ENCODE measurements at places on chromosomes 2 and 18.

- DNase-seq: no peak
These were observed 15.7 kb downstream of the MSH6 start for GRCh38 chr2:47798631-47799030.

- DNase-seq: no peak
These were observed 3.7 kb upstream of the SOCS6 start for GRCh38 chr18:70284976-70285620.

GRCh38 chr18:36811430-36811829 lies 17.4 kb downstream of the TPGS2 start:
- DNase-seq: no peak

GRCh38 chr2:32291746-32292145 lies 14.0 kb downstream of the YIPF4 start:
- DNase-seq: no peak

- DNase-seq: peak; percentile 82
These were observed 46.7 kb upstream of the LAPTM4A start for GRCh38 chr2:20097889-20098714.

- DNase-seq: no peak
These were observed 19.1 kb downstream of the NETO1 start for GRCh38 chr18:72848503-72849237.

DNA sequence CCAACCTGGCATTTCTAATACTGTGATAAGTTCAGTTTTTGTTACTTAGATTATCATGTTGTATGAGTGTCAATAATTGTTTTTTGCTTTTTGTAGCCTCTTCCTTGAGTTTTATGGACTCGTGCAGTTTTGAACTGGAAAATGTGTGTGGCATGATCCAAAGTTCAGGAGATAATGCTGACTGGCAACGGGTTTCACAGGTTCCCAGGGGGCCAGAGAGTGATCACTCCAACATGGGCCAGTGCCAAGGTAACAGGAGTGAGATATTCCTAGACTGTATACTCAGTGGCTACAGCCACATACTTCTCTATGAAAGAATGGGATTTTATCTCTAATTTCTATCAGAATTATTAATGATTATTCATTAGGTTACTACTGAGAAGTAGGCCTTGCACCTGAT lies 18.2 kb downstream of the MEP1B start:
- no peak for DNase-seq

DNA sequence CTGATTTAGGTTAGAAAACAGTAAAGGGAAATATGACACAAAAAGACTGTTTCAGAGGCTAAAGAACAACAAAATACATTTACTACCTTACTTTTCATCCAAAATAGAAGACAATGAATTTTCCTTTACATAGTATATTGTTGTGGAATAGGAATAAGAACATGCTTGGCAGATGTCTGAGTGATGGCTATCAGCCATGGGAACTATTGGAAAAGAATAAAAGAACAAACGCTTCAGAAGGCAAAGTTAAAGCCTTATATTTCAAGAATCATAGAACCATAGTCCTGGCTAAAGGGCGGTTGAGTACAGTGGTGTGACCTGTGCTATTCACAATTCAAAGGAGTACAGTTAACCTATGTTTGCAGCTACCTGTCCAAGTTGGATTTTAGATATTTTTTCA lies 73.9 kb upstream of the NRXN1 start:
- no peak for DNase-seq

DNA sequence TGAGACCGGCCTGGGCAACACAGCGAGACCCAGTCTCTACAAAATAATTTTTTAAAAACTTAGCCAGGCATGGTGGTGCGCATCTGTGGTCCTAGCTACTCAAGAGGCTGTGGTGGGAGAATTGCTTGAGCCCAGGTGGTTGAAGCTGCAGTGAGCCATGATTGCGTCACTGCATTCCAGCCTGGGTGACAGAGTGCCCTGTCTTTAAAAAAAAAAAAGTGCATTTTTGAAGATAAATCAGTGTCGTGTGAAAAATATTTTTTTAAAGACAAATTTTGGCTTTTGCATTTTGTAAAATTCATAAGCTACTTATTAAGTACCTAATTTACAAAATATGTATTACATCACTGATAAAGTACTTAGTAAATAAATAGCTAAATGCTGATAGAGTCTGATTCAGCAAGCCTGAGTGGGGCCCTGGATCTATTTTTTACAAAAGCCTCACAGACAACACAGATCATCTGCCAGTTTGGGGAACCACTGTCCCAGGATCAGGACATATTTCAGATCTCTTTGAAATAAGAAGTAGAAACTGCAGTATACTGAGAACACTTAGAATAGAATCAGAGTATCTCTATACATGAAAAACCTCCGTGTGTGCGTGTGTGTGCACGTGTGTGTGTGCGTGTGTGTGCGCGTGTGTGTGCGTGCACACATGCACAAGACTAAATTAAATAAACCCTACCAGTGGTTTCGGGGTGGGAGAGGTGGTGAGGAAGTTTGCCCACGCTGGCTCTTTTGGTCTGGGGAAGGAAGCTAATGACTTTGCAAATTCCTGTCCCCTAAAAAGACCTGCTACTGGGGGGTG lies 61.6 kb downstream of the AAK1 start:
- no peak for DNase-seq

- DNase-seq: peak; percentile 95
These were observed 122.1 kb downstream of the ACAA2 start for GRCh38 chr18:49691177-49691608.

GRCh38 chr18:30280861-30281470 lies 761.6 kb downstream of the DSC3 start:
- peak; percentile 52 for DNase-seq

DNA sequence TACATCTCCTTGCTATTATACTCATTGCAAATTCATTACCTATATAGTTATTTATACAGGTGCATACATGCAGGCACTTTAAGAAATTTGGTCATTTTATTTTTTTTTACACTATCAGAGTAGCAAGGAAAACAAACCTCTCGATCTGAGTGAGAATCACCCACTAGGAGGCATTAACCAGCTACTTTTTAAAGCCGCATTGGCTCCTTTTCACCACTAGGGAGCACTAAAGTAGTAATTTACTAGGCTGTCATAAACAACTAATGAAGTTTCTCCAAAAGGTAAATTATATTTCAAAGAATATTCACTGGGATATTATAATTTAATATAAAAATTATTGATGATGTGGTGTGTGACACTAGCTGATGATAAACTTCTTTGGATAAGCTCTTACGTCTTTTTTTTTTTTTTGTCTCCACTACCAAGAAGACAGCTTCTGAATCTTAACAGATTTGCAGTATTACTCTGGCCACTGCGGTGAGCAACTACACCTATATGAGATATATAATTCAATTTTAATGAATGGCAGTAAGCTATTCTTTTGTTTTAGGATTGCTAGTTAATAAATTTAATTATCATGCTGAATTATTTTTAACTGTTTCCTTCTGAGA lies 101.9 kb downstream of the NOL4 start:
- DNase-seq: peak; percentile 57

GRCh38 chr2:49403637-49404036 lies 249.3 kb upstream of the FSHR start:
- DNase-seq: no peak

GRCh38 chr18:42401131-42401673 lies 446.2 kb downstream of the PIK3C3 start:
- DNase-seq: no peak

- no peak for DNase-seq
These were observed 4.6 kb downstream of the CDCA7 start for GRCh38 chr2:173359231-173359630.

DNA sequence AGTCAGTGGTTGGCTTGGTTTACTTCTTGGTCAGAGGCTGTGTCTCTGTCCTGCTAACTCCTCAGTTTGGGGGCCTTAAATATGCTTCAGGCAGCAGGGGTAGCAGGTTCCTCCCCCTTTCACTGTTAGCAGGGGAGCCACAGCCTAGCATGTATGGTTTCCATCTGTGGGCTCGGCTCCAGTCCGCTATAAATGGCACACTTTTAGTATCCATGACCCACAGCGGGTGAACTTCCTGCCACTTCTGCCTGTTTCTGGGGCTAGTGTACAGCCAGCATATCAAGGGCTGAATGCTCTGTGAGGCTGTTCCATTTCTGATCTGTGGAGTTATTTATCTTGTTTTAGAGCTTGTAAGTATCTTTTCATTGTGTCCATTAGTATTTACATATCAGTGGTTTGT lies 58.3 kb downstream of the MRPL33 start:
- no peak for DNase-seq

- DNase-seq: no peak
These were observed 44.0 kb upstream of the CHMP1B start for GRCh38 chr18:11807233-11807632.

DNA sequence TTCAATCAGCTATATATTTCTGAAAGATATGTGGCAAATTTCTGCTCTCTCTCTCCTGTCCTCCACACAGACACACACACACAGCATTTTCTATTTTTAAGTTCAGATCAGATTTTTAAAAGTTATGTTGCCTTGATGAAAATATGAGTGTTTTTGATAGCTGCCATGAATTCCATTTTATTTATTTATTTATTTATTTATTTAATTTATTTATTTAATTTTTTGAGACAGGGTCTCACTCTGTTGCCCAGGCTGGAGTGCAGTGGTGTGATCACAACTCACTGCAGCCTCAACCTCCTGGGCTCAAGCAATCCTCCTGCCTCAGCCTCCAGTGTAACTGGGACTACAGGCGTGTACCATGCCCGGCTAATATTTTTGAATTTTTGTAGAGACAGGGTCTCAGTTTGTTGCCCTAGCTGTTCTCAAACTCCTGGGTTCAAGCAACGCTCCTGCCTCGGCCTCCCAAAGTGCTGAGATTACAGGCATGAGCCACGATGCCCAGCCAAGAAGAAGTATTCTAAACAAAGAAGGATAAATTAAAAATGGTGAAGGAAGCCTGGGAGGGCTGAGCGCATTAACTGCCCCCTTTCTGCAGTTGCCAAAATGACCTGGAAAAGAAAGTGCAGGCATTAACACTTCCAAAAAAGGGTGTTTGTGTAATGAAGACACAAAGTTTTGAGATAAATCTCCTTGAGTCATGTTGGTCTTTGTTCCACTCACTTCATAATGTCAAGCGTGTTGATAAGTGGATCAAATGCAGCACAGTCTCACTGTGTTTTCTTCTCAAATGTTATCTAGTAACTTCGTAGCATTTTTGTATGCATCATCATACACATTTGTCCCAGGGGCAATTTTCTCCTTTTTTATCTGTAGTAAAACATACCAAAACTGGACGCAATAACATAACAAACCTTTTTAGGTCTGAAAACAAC lies 11.1 kb upstream of the IMPA2 start:
- no peak for DNase-seq

GRCh38 chr2:158729451-158729850 lies 65.7 kb upstream of the DAPL1 start:
- no peak for DNase-seq

- DNase-seq: no peak
These were observed 17.8 kb downstream of the CFAP210 start for GRCh38 chr2:169676357-169676756.

DNA sequence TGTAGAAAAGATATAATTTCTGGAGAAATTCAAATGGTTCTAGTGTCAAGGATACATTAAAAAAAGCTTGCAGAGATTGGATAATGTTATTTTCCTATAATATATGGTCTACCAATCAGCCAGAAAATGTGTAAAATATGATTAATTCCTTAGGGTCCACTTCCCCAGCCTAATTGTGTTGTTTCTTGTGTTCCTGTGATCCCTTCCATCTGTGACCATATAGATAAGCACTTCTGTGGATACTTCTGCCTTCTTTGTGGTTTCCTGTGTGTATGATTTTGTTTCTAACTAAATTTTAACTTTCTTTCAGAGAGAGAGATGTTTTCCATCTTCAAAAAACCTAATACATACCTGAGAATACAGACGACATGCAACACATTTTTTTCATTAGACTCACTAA lies 367.1 kb upstream of the PIK3C3 start:
- DNase-seq: no peak

DNA sequence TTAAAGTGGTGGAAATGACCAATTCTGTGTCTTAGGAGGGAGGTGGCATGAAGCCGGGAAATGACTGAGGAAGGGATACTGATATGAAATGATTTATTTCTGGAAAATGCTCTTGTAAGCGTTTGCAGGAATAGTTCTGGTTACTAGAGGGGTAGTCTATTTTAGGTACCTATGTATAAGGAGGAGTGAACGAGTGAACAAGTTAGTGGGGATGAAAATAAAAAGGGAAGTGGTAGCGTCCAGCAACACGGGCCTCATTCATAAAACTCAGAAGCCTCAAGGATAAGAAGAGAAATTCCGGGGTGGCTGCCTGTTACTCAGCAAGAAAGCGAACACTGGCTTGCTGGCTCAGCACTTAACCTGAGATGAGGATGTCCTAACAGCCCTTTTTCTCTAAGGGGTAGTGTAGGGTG lies 303.3 kb downstream of the NCKAP5 start:
- DNase-seq: no peak

- no peak for DNase-seq
These were observed 30.7 kb upstream of the GPAT2 start for GRCh38 chr2:96065381-96065930.

- no peak for DNase-seq
These were observed 27.5 kb downstream of the ZNF638 start for GRCh38 chr2:71358931-71359671.

GRCh38 chr2:233259730-233260129 lies 8.3 kb downstream of the ATG16L1 start:
- DNase-seq: no peak

- peak; percentile 63 for DNase-seq
These were observed 25.4 kb downstream of the SESTD1 start for GRCh38 chr2:179239195-179239594.

GRCh38 chr18:77008576-77009315 lies 123.8 kb downstream of the MBP start:
- DNase-seq: no peak

- DNase-seq: no peak
These were observed 146.5 kb downstream of the NCKAP5 start for GRCh38 chr2:133421516-133422324.

DNA sequence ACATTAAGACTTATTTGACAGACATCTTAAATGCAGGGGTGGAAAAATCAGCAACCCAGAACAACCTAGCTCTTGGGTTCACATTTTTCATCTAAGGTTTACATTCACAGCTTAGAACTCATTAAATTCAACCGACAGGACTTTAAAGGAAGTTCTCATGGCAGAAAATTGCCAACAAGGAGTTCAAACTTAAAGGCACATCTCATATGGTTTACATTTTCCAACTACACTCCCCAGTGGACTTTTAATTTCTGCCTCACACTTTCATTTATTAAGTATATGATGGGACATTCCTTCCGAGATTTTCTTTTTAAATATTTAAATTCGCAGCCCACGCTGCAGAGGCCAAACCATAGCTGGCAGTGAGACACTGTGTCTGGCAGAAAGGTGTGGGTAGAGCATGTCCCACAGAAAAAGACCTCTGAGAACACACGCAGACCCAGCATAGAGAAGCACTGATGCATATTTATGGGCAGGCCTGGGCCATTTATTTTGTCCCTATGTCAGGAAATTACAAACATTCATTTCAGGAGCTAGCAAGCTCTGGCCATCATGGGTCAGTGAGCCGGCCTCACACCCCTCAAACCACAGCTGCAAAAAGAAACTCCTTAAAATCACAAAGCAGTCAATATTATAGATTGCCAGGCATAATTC lies 46.3 kb downstream of the STK39 start:
- no peak for DNase-seq

GRCh38 chr2:103135679-103136078 lies 373.8 kb downstream of the TMEM182 start:
- no peak for DNase-seq
